NCI-H2081 treated with DMSO at 0.1 percent for 48 hours (cell line): ENCODE measurements at places on chromosomes 12 and 14.
A peak's percentile ranks its signal among the peaks of the same experiment; 100 is the strongest.

DNA sequence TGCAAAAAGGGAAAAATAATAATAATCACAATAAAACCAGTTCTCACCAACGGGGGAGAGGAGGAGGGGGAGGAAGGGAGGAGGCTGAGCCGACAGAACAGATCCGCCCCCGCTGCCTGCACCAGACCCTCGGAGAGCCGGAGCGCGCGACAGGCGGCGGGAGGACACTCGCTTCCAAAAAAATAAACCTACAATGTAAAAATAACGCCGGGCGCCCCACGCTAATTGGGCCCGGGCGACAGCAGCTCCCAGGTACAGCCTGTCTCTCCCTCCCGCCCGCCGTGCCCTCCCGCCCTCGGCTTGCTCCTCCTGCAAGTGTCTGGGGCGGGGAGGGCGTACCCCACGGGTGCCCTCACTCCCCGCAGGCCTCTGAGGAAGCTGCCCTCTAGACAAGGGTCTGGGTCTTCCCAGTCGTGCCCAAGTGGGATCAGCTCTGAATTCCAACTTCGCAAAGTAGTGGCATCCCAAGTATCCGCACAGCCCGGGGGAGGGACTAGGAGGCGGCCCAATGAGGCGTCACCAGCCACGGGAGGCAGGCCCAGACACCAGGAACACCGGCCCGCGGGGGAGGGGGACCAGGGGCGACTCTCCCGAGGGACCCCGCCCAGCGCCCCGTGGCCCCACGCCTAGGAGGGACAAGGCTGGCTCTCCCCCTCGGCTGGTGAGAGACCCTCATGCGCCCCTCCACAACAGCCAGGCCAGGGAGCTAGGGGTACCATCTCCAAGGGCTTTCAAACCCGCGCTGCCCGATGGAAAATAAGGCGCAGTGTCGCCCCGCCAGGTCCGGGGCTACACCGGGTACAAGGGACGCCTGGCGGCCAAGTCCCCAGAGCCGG, 1.0 kb downstream of the NCOR2 start:
- DNase-seq = no peak

DNA sequence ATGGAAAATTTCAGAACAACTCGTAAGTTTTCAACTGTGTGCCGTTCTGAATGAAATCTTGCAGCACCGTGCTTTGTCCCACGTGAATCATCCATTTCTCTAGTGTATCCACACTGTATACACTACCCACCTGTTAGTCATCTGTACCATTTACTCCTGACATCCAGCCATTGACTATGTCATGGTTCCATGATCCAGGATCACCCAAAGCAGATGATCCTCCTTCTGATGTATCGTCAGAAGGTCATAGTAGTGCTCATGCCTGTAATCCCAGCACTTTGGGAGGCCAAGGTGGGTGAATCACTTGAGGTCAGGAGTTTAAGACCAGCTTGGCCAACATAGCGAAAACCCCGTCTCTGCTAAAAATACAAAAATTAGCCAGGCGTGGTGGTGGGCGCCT, 122.9 kb downstream of the PPHLN1 start:
- no peak for DNase-seq

DNA sequence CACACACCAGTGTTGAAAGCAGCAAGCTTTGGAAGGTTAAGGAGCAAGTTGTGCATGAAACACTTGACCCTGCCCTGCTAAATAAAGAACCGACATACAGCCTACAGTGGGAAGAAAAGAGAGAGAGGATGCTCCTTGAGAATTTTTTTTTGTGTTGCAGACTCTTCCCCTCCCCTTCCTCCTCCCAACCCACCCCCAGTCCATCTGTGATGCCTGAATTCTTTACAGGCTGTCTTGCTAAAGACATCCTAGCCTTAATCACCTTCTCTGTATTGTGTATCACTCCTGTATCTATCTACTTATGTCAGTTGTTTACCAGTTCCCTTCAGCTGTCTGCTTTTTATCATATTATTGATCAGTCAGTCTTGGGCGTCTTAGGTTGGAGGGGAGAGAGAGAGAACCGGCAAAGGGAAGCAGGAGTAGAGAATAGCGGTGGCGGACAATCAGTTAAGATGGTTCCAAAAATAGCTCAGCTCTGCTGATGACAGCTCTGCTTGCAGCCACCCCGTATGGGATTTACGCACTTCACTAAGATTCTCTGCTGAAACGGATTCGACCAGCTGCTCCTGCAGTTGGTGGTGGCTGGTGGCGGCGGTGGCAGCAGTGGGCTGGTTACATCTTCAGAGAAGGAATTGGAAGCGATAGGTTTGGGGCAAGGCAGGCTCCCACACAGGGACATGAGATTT, 664.7 kb downstream of the NRXN3 start:
- DNase-seq = no peak

- DNase-seq = no peak
These were observed 6.7 kb upstream of the BTBD6 start for GRCh38 chr14:105241641-105242040.

GRCh38 chr12:120662879-120663278, 22.5 kb downstream of the CABP1 start:
- no peak for DNase-seq

GRCh38 chr12:3797531-3798048, 44.7 kb upstream of the CRACR2A start:
- no peak for DNase-seq

GRCh38 chr12:103751600-103751999, 89.4 kb downstream of the NT5DC3 start:
- no peak for DNase-seq

- DNase-seq = no peak
These were observed 71.0 kb downstream of the PLEKHG3 start for GRCh38 chr14:64775081-64775777.

- DNase-seq = no peak
These were observed 96.4 kb downstream of the TMEM260 start for GRCh38 chr14:56676042-56676441.

DNA sequence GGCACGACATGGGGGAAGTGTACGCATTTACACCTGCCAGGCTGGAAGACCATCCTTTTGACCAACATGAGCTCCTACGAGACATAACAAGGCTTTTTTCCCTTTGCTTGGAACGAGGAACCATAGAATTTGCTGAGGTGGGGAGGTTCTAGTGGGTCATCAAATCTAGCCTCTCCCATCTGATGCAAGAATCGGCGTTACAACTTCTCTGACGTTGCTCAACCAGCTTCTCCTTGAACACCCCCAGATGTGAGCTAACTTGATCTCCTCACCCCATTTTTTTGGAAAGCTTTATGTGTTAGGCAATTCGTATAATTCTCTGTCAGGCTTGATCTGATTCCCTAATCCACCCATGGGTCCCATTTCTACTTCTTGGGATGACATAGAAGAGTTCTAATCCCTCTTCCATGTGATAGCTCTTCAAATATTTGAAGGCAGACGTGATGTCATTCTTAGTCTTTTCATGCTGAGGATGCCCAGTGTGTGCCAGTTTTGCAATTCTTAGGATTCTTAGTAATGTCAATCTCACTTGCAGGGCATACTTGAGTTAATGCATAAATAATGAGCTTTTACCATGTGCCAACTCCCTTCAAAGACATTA, 163.6 kb upstream of the PARP11 start:
- DNase-seq = no peak

DNA sequence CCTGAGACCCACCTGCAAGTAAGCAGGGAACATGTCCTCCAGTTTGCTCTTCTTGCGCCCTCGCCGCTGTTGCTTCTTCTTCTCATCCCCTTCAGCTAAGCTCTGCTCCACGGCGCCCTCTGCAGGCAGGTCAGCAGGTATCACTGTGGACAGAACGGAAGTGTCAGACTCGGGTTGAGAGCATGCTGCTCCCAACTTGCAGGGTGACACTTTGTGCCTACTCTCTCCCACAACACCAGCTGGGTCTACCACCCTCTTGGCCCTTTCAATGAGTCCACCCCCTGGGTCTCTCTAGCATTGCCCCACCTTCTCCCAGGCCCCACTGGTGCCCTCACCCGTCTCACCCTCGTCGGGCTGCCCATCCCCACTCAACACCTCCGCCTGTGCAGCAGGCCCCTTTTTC, 16.7 kb downstream of the KMT2D start:
- no peak for DNase-seq

DNA sequence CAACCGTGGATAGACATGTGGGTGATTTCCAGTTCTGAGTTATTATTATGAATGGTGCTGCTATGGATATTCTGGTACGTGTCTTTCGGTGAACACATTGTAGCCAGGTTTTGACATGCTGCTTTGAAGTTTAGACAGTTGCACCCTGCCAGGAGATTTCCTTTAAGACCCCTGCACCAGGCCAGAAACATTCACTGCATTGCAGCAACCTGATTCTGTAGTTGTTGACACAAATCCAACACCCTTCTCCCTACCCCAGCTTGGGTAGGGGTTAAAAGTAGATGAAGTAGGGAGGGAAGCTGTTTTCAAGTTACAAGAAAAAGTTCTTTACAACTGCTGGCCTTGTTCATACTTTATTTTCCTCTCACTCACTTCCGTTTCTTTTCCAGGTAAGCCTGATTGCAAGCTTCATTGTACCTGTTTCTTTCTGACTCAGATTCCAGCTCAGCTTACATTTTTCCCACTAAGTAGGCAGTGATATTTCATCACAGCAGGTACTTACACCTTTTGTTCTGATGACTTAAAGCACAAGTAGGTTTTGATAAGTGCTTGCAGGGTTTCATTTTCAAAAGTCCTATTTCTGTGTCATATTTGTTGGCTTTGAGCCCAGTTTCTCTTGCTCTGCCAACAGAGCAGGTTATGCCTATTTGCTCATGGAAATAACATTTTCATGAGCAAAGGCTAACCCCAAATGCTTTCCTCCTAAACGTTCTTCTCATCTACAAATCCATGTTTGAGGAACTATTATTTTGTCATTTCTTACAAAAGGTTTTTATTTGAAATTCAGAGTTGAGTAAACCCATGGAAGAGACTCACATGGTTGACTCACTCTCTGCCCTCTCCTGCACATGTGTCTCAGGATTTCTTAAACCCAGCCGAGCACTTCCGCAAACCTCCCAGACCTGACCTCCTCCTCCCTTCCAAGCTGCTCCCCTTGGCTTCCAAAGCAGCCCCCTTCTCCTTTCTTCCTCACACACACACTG, 12.1 kb upstream of the LTA4H start:
- peak; percentile 53 for DNase-seq

GRCh38 chr12:48602192-48602989, 32.5 kb upstream of the LALBA start:
- DNase-seq = no peak

DNA sequence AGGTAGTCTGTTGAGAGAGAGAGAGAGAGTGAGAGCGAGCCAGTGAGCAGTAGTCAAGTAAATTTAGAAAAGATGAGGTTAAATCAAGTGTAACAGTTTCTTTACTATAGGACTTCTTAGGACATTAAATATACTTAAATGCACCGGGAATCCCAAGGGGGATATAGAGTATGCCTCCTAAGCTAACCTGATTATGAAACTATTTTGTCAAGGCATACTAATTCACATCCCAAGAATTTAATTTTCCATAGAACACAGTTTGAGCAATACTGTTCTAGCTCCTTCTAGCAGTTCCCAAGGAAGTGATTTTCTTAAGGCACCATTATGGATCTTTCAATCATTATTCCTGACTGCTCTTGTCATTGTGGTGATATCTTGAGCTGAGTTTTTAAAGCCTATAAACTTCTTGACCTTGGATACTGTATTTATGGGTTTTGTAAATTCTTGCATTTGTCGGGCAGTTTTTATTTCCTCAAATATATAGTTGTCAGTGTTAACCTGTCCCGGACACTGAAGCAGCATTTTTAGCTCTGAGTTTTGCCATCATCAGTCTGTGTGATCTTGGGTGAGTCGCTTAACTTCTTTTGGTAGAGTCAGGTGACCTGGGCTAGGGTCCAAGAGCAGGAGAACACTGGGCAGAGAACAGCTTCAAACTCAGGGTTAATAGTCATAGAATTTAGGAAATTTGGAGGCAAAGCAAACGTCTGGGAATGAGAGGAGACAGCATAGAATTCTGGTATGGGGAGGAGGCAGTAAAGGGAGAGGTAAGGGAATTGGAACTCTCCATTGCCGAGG, 196.5 kb upstream of the FRMD6 start:
- DNase-seq = no peak

DNA sequence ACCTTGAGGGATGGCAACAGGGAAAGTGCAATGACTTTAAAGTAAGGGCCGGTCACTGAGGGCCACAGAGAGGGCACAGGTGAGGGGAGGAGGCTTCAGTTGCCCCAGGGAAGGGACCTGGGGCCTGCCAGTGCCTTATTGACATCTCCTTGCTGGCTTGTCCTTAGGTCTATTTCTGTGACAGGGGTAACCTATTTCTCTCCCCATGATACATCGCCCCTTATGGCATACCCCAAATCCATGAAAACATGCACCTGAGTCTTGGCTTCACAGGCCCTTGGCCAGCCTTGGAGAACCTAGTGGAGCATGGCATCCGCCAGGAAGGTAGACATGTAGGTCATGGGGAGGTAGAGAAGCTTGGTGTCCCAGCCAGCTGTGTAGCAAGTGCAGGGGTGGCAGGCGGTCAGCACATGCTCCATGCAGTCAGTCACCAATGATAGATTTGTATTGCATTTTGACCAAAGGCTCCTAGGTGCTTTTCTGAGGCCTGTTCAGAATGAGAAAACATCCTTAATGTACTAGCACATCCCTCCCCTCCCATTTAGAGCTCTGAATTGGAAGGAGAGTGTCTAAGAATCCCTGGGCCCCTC, 23.6 kb upstream of the RDH16 start:
- no peak for DNase-seq

DNA sequence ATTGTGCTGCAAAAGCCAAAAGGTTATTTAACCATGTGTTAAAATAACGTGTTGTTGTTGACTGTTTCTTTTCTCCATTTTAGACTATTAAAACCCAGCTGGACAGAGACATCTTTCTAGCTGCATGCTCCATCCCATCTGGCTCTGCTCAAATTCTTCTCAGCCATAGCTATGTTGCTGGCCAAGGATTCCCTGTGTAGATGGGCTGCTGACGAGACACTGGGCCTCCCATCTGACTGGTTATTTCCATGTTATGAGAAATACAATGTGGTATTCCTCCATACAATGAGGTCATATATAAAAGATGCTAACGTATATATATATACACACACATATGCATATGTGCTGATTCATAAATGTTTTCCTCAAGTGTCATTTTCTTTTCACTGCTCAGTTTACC, 30.1 kb downstream of the MED13L start:
- DNase-seq = no peak

- DNase-seq = no peak
These were observed 397.5 kb upstream of the PDE3A start for GRCh38 chr12:19970821-19971220.

DNA sequence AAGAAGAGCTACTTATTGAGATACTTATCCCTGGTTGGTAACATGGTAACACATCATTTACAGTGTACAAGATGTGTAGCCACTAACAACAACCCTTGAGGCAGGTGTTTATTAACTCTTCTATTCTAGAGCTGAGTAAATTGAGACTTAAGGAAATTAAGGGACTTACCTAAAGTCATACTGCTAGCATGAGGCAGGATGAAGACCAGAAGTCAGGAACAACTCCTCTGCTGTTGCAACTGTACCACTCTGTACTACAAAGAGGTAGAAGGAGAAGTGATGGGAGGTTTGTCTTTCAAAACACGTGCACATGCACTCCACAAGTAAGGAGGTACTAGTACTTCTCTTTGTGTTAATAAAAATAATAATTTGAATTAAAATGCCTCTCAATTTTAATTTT, 79.9 kb downstream of the LLPH start:
- DNase-seq = no peak

- no peak for DNase-seq
These were observed 479.4 kb upstream of the DCN start for GRCh38 chr12:91662021-91662420.
